Non-pigmented ciliary epithelial cell (primary cell): ENCODE measurements at places on chromosomes 3 and 15.

- DNase-seq = no peak
These were observed 74.3 kb upstream of the STAC start for GRCh38 chr3:36305929-36306520.

DNA sequence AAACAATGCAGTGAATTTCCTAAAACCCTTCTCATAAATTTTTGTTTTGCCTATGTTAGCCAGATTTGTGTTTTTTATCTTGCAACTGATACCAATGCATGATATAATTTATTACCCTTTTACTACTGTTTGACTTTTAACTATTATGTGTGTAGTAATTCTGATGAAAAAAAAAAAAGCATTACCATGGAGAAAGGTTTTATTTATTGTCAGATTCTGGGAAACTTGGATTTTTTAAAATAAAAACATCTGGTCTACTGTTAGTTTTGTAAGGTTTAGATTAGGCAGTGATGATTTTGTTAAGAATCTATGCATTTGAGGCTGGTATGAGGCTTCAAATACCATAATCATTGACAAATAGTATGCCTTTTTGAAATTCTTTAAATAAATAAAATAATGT lies 470.4 kb upstream of the ROBO1 start:
- no peak for DNase-seq

- no peak for DNase-seq
These were observed 27.7 kb upstream of the LRRFIP2 start for GRCh38 chr3:37202035-37202434.

GRCh38 chr15:71800190-71800589 lies 10.2 kb upstream of the NR2E3 start:
- no peak for DNase-seq

- no peak for DNase-seq
These were observed 95.6 kb downstream of the ULK4 start for GRCh38 chr3:41866298-41866697.

DNA sequence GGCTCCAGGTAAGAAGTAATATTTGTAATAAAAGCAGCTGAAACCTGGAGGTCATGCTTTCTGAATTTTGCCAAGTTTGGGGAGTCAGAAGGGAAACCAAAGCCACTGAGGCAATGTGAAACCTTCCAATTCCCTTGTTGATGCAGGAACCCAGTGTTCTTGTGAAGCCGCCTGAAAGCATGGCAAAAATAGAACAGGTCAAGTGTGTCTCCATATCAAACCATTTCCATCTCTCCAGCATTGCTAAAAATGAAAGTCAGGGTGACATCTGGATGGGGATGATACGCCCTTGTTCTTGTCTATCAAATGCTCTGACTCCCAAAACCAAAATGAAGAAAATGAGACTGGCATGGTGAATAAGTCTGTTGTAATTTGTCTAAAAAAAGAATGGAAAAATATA lies 362.5 kb downstream of the VPS13C start:
- no peak for DNase-seq

DNA sequence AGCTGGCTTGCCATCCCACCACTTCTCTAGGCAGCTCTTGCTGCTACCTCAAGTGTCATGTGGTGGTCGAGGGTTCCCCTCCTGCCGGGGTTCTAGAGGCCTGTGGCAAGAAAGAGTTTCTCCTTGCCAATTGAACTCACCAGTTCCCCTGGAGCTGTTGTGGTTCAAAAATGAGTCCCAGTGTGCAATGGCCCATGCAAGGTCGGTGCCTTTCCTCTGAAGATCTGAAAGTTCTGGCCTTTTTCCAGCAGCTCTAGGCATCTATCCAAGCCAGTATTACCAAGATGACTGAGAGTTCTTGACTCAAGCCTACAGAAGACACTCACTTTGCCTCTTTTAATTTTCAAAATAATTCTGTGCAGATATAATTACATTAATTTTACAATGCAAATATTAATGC lies 163.6 kb downstream of the KCNMB2 start:
- no peak for DNase-seq

DNA sequence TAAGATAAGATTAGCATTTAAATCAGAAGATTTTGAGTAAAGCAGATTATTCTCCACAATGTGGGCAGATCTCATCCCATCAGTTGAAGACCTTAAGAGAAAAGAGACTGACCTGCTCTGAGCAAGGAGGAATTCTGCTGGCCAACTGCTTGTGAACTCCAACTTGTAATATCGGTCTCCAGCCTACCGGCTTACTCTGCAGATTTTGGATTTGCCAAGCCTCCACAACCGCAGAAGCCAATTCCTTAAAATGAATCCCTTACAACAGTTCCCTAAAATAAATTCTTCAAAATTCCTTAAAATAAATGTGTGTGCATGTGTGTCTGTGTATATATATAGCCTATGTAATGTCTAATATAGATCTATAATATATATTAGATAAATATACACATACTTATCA lies 107.4 kb upstream of the KLF13 start:
- no peak for DNase-seq
